Non-pigmented ciliary epithelial cell (primary cell): ENCODE measurements at places on chromosomes 3 and 15.

DNA sequence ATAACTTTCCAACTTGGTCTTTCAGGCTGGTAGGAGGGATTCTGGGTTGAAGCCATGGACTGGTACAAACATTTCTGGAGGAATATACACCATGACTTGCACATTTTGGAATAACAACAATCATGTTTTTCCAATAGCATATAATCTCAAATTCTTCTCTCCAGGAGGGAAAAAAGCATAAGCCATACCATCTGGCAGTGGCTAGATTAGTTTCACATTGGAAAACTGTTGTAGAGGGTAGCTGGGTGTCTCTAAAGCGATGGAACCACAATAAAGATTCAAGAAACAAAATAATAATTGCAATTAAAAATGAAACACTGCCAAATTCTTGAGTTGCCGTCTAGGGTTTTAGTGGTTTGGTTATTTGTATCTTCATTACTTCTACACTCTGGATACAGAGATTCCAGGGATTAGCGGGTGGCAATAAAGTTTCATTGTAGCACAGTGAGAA lies 278.5 kb upstream of the RASGRP1 start:
- no peak for DNase-seq

DNA sequence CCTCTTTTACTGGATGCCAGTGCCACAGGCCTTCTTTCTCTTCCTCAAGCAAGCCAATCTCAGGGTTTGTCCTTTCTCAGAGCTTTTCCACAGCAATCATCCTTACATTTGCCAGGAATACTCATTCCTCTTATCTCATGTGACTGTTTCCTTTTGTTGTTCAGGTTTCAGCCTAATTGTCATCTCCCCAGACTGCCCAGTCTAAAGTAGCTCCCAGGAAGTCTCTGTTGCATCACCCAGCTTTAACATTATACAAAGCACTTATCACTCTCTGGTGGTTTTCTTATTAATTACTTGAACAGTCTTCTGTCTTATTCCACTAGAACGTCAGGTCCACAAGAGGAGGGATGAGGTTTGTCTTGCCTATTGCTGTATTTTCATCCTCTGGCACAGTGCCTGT lies 65.8 kb downstream of the CADPS start:
- DNase-seq = no peak

DNA sequence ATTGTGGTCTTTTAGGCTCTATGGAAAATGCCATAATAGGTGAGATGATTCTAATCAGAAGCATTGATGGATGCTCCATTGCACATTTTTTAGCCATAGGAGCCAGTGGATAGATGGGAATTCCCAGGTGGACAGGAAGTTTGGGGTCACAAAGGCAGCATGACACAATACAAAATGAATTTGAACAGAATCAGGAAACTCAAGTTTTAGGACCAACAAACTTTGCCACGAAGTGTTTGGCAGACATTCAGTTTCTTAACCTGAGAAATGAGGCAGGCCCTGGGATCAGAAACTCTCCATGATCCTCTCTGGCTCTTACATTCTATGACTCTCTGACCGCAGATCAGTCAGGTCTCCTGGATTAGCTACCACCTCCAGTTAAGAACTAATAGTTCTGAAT lies 275.4 kb downstream of the TIGIT start:
- DNase-seq = no peak

- no peak for DNase-seq
These were observed 463.6 kb downstream of the SHQ1 start for GRCh38 chr3:72384602-72385001.

DNA sequence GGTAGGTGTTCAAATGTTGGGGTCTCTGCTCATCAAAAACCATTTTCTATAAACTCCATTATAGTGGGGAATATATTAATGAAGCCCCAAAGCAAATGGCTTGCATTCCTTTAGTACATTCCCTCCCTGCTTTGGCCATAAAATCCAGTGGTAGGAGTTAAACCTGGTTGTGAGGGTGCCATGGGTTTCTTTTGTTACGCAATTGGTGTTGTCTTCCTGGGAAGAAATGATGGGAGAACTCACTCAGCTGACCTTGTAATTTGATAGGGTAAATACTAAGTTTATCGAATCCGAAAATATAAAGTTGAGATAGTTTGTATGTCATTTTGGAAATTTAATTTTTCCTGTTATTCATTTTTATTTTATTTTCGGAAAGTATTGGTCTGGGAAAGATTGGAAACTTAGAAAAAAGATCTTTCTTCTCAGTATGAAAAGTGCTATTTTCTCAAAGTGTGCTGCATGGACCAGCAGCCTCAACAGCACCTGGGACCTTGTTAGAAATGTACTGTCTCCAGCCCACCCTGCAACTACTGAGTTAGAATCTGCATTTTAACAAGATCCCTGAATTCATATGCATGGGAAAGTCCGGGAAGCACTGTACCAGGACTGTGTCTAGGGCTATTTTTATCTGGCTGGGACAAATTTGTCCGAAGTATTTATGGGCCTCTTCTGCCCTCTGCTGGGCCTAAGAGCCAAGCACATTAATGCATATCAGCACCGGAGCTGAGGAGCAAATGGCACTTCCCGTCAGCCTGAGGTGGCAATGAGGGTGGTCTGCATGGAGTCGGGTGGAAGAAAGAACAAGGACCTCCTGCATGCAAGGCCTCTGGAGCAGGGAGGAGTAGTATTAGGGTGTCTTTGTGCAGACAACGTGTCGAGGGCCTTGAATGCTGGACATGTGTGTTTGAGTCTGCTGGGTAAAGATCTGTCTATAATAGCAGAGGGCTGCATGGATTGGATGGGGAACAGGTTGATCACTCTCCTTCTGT lies 54.7 kb downstream of the FAM81A start:
- peak; percentile 27 for DNase-seq
